Activated T-cell treated with anti-CD3 and anti-CD28 coated beads for 24 hours (primary cell): ENCODE measurements at places on chromosomes 3 and 15.

DNA sequence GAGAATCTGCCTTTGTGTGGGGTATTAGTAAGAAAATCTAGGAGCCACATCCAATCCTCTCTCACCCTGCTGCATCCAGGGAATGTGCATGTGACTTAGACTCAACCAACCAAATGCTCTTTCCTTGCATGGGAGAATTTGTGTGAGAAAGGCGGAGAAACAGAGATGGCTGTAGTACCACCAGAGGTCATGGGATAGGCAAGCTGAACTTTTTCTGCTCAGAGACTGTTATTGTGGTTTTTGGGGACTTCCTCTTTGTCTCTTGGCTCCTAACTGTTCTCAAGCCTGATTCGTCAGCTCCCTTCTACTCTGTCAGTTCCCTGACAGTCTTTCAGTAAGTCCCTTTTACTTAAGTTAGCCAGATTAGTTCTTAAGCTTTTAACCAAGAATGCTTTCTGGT lies 2.6 kb upstream of the ZSCAN2 start:
- DNase-seq: no peak

GRCh38 chr3:37326144-37326543 lies 151.8 kb upstream of the LRRFIP2 start:
- DNase-seq: no peak

GRCh38 chr3:149657926-149658743 lies at the start of gene WWTR1:
WWTR1 (minus strand) TSS chr3:149658025; CDS start chr3:149657306, 719 bp downstream.
- no peak for DNase-seq

DNA sequence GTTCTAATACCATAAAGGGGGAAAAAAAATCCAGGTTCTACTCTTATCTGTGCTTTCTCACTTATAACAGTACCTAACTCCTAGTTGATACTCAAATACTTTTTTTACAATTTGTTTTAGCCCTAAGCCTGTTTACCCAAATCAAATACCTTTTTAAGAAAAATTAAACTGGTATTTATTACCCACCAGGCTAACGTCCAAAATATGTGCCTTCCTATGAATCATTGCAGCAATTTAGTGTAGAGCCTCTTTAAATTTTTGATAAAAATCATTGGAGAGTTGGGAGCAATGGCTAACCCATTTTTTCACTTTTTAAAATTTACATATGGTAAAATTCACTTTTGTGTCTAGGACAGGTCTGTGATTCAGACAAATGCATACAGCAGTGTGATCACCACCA lies 27.9 kb downstream of the FILIP1L start:
- DNase-seq: no peak

DNA sequence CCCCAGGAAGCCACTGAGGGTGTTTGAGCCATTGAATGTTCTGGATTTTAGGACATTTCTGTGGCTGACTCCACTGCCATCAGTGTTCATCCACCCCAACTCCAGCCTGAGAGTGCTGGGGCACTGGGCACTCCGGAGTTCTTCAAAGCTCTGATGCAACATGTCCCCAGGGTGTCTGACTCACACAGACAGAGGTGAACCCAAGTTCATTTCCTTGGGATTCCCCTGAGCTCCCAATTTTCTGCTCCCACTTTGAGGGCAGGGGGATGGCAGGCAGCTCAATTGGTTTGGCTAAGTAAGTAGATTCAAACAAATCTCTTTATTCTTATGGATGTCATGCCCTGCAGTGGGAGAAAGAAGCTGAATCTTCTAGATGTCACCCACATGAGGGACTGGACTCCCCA lies 2.2 kb downstream of the STRA6 start:
- DNase-seq: no peak
